Astrocyte (in vitro differentiated cells and primary cell): ENCODE measurements at places on chromosomes 6 and 20. TPM values are rescaled to one million over a fixed set of nuclear protein-coding genes. Genes with fewer than 3 reads are reported as not detected.

LAMA4 gene
- 2.0 and 5.0 TPM in 2 replicates for total RNA-seq

TEAD3 gene
- total RNA-seq = 73.3 and 75.5 TPM in 2 replicates

OR2H1 gene
- total RNA-seq = not detected in 2 replicates

CGA gene
- 1.5 and 2.0 TPM in 2 replicates for total RNA-seq

WFDC12 gene
- not detected in 2 replicates for total RNA-seq

COL19A1 gene
- total RNA-seq = 0.10 and 0.18 TPM in 2 replicates

CPNE5 gene
- 0.11 and 0.29 TPM in 2 replicates for total RNA-seq

DNA sequence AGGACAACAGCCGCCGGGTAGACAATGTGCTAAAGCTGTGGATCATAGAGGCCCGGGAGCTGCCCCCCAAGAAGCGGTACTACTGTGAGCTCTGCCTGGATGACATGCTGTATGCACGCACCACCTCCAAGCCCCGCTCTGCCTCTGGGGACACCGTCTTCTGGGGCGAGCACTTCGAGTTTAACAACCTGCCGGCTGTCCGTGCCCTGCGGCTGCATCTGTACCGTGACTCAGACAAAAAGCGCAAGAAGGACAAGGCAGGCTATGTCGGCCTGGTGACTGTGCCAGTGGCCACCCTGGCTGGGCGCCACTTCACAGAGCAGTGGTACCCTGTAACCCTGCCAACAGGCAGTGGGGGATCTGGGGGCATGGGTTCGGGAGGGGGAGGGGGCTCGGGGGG is 16.7 kb upstream of the ZBTB9 start:
- no peak for DNase-seq

GRCh38 chr6:24517659-24518543 is 23.1 kb downstream of the ALDH5A1 start:
- no peak for DNase-seq

DNA sequence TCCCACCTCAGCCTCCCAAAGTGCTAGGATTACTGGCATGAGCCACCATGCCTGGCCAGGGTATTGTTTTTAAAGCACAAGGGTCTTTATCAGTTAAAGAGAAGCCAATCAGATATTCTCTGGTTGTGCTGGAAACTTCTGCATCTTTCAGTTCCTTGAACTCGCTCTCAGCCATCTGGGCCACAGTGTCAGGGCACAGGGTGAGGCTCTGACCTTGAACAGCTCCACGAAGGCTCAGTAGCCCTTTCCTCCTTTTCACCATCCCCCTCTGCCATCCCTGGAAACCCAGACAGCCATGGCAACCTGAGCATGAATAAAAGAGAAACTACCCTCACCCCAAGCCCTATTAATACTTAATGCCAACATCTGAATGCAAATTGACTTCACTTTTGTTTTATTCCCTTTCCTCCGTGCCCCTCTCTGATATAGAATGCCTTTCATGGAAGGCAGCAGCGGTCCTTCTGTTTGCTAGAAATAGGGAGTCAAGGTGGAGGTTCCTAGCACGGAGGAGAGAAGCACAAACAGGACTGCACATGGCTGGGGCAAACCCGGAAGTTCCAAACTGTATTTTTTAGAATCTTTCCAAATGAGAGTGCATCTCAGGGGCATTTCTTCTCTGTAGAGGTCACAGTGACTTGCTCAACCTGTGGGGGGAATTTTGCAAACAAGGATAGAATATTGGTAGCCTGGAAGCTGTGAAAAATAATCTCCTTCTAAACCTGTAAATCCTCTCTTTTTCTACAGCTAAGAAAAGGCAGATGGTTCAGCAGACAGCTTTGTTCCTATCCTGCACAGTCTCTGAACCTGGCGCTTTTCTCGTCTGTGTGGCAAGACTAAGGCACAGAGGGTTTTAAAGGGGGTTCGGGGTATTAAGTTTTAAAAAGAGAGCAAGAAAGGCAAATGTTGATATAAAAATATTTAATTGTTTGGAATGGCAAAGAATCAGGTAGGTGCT is 176.4 kb upstream of the RREB1 start:
- DNase-seq = no peak

DNA sequence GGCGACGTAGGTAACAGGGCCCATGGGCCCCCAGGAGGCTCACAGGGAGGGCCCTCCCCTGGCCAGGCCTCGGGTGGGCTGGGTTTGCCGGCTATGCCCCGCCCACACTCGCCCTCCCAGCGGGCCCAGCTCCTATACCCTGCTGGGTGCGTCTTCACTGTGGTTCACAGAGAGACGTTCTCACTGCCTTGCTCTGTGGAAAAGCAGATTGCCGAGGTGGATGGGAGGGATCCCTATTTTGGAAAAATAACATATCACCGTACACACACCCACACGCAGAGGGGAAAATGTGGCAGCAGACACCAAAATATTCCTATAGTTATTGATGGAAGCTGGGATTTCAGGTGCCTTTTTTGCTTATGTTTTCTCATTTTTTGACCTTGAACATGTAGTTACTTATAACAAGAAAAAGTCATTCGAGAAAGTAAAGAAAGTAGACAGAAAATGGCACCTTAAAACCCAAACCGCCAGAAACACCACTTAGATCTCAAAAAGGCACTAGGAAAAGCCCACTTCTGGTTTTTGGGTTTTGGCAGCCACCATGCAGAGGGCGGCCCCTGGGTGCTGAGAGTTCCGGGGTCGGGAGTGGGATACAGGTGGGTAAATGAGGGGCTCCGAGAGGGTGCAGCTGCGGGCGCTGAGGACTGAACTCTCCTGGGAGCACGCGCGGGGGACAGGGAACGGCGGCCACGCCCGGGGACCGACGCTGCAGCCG is 49.4 kb downstream of the TMEM242 start:
- DNase-seq = no peak

- DNase-seq = no peak
Observed at GRCh38 chr6:159305159-159305558, 136.0 kb downstream of the FNDC1 start.

- no peak for DNase-seq
Observed at GRCh38 chr6:75492386-75493153, 1.0 kb downstream of the FILIP1 start.

GRCh38 chr6:140208286-140208685 is 833.8 kb upstream of the CITED2 start:
- peak; percentile 7 for DNase-seq

DNA sequence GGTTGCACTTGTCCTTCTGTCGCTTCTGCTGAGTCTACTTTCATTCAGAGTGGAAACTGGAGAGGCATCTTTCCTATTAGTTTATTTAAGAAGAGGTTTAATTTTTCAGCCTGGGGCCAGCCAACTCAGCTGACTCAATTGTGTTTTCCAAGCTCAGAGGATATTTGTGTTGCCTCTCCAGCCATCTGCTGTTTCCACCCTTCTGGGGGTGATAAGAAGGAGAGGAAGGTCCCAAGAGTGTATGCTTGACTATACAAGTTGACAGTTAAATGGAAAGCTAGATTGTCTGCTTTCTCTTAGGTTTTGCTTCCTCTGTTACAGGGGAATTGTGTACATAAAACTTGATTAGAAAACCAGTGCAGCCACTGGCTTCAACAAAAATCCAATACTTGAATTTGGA is 3.0 kb downstream of the PSMF1 start:
- no peak for DNase-seq

GRCh38 chr6:20118892-20119291 is 93.4 kb downstream of the MBOAT1 start:
- DNase-seq = no peak
